ENCODE measurements at places on chromosomes 4 and X. TPM values are rescaled to one million over a fixed set of nuclear protein-coding genes. Genes with fewer than 3 reads are reported as not detected.
A peak's percentile ranks its signal among the peaks of the same experiment; 100 is the strongest.

MGAT4D gene
- not detected for total RNA-seq

SSX1 gene
- not detected for total RNA-seq

GRCh38 chr4:77358315-77358928 is 201.4 kb downstream of the CCNG2 start:
- no peak overlapping the region for H3K27ac ChIP-seq
- no peak overlapping the region for H3K4me3 ChIP-seq
- no peaks in the 10 kb centered on the region for H3K27me3 ChIP-seq
- H3K4me1 ChIP-seq: no peaks in the 10 kb centered on the region

- H3K36me3 ChIP-seq: no peaks in the 10 kb centered on the region
- no peak overlapping the region for H3K27ac ChIP-seq
- no peak overlapping the region for H3K4me3 ChIP-seq
- no peaks in the 10 kb centered on the region for H3K4me1 ChIP-seq
These were observed 14.4 kb downstream of the VGLL1 start for GRCh38 chrX:136546371-136546781.

- H3K36me3 ChIP-seq: no peaks in the 10 kb centered on the region
- H3K27me3 ChIP-seq: no peaks in the 10 kb centered on the region
- H3K27ac ChIP-seq: peak within 1 kb of the TSS; percentile 80
- no peaks in the 10 kb centered on the region for H3K4me1 ChIP-seq
- H3K4me3 ChIP-seq: peak within 1 kb of the TSS; percentile 88
These were observed at the start of gene ABCB7 for GRCh38 chrX:75155827-75156525. ABCB7 (minus strand) TSS chrX:75156283; CDS start chrX:75156272, 11 bp downstream.

DNA sequence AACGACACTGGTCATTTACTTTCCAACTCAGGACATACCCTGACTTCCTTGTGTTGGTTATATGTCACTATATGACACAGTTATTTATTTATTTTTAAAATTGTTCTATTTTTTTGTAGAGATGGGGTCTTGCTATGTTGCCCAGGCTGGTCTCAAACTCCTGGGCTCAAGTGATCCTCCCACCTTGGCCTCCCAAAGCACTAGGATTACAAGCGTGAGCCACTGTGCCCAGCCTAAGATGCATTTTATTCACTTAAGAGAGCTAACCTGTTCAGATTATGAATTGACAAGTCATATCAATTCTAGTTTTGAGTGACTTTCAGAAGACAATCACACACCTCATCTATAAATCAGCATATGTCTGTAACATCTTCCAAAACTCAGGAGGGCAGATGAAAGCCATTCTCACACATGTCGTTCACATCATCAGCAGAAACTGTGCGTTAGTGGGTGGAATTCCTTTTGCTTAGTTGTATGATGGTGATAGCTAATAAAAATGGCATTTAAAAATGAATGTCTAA is 9.4 kb upstream of the RHOH start:
- H3K4me3 ChIP-seq: no peak overlapping the region
- no peaks in the 10 kb centered on the region for H3K4me1 ChIP-seq
- no peaks in the 10 kb centered on the region for H3K27me3 ChIP-seq

CCDC110 gene
- total RNA-seq: 6.2 TPM

DNA sequence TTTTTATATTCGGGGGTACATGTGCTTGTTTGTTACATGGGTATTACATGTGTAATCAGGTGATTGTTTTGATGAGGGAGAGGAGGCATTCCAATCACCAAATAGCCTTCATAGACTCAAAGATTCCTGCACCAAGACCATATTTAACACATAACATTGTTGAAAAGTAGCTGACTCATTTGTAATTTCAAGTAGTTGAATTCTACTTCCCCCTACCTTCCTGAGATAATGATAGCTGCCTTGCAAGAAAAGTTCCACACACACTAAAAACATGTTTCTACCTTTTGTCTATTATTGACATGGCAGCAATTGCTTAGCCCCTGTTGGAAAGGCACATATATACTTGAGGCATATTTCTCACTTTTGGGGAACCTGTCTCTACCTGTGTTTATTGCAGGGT is 16.1 kb downstream of the PGAM4 start:
- H3K27ac ChIP-seq: peak overlapping the region; percentile 53
- H3K4me3 ChIP-seq: peak overlapping the region; percentile 9
- H3K36me3 ChIP-seq: no peaks in the 10 kb centered on the region
- DNase-seq: no peak
- peaks cover 11% of the 10 kb centered on the region for H3K4me1 ChIP-seq
- H3K27me3 ChIP-seq: no peaks in the 10 kb centered on the region

- no peaks in the 10 kb centered on the region for H3K4me1 ChIP-seq
- H3K4me3 ChIP-seq: no peak overlapping the region
- H3K27ac ChIP-seq: no peak overlapping the region
These were observed 19.6 kb downstream of the AP1S2 start for GRCh38 chrX:15834827-15835595.

RTL9 gene
- 0.27 TPM for total RNA-seq

RHOXF2 gene
- total RNA-seq: not detected

STPG2 gene
- total RNA-seq: not detected

GRCh38 chrX:22664826-22665225 is 334.9 kb upstream of the DDX53 start:
- no peaks in the 10 kb centered on the region for H3K4me1 ChIP-seq
- no peaks in the 10 kb centered on the region for H3K36me3 ChIP-seq
- no peak for DNase-seq
- no peaks in the 10 kb centered on the region for H3K27me3 ChIP-seq
- H3K27ac ChIP-seq: no peak overlapping the region

GRCh38 chr4:80129785-80130184 is 56.8 kb upstream of the ANTXR2 start:
- no peaks in the 10 kb centered on the region for H3K4me1 ChIP-seq
- no peaks in the 10 kb centered on the region for H3K27me3 ChIP-seq
- no peaks in the 10 kb centered on the region for H3K36me3 ChIP-seq

GCNA gene
- 5.4 TPM for total RNA-seq

All from thoracic aorta (tissue), 2 donors.